ENCODE measurements at places on chromosomes 1 and 21.

- DNase-seq, result no peak
Observed at GRCh38 chr1:154707901-154708463, 100.0 kb upstream of the ADAR start.

- peak; percentile 10 for DNase-seq
Observed at GRCh38 chr1:32817815-32818786, 648 bp downstream of the S100PBP start.

GRCh38 chr1:176989754-176990153 lies 174.8 kb downstream of the ASTN1 start:
- no peak for DNase-seq

DNA sequence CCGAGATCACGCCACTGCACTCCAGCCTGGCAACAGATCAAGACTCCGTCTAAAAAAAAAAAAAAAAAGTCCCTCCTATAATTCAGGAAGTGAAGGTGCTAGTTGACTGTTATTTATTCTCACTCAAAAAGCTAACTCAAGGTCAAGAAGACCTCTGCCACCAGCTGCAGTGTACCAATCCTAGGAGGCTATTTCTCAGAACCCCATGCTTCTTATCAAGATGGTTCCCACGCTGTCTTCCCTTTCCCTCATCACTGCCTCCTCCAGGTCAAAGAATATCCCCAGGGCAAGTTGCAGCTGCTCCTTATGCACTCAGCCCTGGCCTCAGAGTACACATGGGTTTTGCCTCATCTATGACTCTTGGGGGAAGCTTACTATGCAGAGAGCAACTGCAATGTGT lies 53.6 kb downstream of the RERE start:
- no peak for DNase-seq

GRCh38 chr1:101605878-101606277 lies 369.1 kb downstream of the S1PR1 start:
- DNase-seq, result no peak

DNA sequence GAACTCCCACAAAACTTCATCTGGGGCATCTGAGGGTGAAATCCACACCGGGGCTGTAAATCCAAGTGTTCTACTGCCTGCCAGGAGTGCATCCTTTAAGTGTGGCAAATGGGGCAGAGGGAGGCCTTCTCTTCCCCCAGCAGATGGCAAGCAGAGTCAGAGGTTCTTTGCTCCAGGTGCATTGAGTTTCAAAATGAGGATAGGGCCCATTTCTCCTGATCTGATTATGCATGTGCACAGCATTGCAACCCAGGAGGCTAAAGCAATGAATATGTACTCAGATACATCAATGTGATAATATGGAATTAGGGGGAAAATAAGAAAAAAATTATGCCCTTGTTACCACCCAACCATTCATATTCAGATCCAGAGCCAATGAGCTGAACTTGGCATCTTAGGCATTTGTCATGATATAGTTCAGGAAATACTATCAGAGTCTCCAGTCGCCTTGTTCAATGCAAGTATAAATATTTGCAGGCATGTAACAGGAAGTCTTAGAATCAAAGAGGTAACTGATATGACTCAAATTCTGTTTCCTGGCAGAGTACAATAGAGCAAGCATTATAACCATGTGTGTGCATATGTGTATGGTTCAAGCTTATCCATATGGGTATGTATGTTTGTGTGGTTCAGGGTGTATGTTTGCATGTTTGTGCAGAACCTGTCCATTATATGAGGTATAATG lies 473.8 kb upstream of the PKN2 start:
- no peak for DNase-seq

- DNase-seq, result no peak
Observed at GRCh38 chr1:4053774-4054173, 153.7 kb upstream of the C1orf174 start.

- DNase-seq, result no peak
Observed at GRCh38 chr21:29501451-29501850, 202.7 kb downstream of the BACH1 start.

DNA sequence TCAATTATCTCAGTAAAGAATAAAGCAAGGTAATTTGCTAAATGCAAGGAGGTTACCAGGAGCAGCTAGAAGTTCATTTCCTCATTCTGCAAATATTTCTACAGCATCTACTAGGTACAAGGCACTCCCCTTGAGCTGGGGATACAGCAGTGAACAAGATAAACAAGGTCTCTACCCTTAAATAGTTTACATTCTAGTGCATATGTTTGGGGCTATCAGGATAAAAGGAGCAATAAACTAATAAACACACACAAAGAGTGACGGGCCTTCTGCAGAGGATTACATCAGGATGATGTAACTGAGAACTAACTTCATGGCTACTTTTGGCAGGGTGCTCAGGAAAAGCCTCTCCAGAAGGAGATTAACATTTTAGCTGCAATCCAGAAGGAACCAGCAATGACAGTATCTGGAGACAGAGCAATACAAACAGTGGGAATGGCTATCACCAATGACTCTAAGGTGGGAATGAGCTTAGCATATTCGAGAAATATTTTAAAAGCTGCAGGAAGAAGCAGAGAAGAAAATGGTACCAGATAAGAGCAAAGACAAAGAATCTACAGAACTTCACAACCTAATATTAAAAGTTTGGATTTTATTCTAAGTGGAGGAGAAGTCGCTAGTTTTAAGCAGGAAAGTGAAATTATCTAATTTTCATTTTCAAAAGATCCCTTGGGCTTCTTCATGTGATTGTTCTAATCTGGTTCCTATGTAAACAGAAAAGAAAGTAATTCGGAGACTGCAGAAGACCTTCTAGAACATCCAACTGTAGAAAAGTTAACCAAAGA lies 25.8 kb downstream of the TP53BP2 start:
- DNase-seq, result no peak

Measured in SHP77 treated with DMSO at 0.1 percent for 48 hours (cell line).